CD4-positive, alpha-beta T cell (primary cell): ENCODE measurements at places on chromosomes 12 and 14.

DNA sequence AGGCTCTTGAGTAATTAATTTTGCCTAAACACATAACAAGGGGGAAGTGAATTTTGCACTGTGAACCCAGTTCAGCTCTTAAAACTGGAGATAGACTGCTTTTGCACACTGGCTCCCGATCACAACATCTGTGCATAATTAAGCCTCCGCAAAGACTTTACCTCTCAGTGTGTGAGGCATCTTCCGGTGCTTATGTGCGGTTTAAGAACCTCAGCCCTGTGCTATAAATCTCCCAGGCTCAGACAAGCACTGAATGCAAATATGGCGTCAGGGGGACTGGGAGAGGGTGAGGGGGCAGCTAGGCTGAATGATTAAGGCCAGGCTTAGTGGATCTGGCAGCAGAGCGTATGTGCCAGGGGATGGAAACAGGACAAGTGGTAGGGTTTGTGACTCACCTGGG is 103.3 kb downstream of the ADCK1 start:
- H3K4me3 ChIP-seq: no peak overlapping the region
- H3K36me3 ChIP-seq: no peaks in the 10 kb centered on the region

- no peaks in the 10 kb centered on the region for H3K36me3 ChIP-seq
- H3K27ac ChIP-seq: no peak overlapping the region
- H3K4me1 ChIP-seq: peaks cover 14% of the 10 kb centered on the region
- no peak overlapping the region for H3K4me3 ChIP-seq
Measured at GRCh38 chr12:25591144-25591543, 38.1 kb upstream of the LMNTD1 start.

DNA sequence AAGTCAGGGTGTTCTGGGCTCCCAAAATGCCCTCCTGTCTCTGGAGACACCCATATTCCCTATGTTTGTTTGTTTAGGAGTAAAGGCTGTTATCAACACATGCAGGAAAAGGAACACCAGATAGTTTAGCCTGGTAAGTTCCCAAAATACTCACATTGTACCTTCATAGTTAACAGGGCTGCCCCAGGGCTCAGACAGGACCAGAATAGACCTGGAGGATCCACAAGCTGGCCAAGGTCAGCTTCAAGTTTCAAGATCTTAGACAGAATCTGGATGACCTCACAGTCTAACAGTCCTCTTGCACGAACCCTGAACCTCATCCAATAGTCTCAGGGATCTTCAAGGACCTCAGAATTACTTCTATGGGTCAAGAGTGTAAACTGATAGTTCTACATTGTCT is 18.1 kb upstream of the HSP90B1 start:
- no peak for DNase-seq
- no peaks in the 10 kb centered on the region for H3K36me3 ChIP-seq
- no peaks in the 10 kb centered on the region for H3K27me3 ChIP-seq
- H3K4me3 ChIP-seq: no peak overlapping the region
- peaks cover 9% of the 10 kb centered on the region for H3K4me1 ChIP-seq

- peak overlapping the region; percentile 30 for H3K4me3 ChIP-seq
- peaks cover 23% of the 10 kb centered on the region for H3K4me1 ChIP-seq
- peak overlapping the region; percentile 71 for H3K27ac ChIP-seq
Measured at GRCh38 chr12:9707864-9708808, 24.8 kb downstream of the CLECL1 start.

DNA sequence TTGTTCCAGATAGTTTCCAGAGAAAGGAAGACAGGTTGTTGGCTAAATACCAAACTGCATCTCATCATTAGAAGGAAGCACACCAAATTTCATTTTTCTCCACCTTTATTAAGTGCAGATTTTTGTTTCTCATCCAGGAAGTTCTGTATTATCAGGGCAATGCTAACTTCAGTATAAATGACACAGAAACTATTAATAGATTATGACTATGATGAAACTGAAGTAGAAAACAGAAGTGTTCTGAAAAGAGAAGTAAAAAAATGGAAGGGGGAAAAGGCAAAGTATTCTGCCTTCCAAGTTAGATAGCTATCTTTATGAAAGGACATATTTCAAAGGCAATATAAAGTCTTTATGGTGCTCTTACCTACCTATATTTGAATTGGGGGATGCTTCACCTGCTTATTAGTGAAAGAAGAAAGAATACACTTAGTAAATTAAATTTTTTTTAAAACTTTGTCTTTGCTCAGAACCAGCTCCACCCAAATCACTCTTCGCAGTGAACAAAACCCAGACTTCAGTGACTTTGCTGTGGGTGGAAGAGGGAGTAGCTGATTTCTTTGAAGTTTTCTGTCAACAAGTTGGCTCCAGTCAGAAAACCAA is 223.9 kb downstream of the PTPRO start:
- peak overlapping the region; percentile 59 for H3K27ac ChIP-seq
- H3K36me3 ChIP-seq: no peaks in the 10 kb centered on the region
- peak; percentile 56 for DNase-seq
- peaks cover 22% of the 10 kb centered on the region for H3K4me1 ChIP-seq
- H3K27me3 ChIP-seq: no peaks in the 10 kb centered on the region

DNA sequence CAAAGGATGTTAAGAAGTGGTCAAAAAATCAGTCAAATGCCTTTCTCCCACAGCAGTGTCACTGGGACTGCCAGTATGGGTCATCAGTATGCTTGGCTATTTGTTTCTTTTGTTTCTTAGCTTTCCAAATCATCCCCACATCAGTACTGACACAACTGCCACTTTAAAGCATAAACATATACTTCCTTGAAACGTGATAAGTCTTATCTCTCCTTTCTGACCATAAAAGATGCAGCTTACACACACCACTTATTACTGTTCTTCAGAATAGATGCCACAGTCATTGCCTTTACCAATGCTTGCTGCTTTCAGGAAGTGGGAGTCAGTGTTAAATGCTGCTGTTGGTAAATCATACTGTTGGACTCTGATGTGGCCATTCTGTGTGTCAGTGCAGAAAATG is 18.6 kb upstream of the GARIN2 start:
- no peaks in the 10 kb centered on the region for H3K4me1 ChIP-seq
- no peaks in the 10 kb centered on the region for H3K27me3 ChIP-seq
- H3K4me3 ChIP-seq: no peak overlapping the region
- DNase-seq: no peak
- no peaks in the 10 kb centered on the region for H3K36me3 ChIP-seq

GRCh38 chr12:115185506-115185905 is 501.5 kb upstream of the TBX3 start:
- no peaks in the 10 kb centered on the region for H3K4me1 ChIP-seq
- H3K27me3 ChIP-seq: no peaks in the 10 kb centered on the region
- H3K27ac ChIP-seq: no peak overlapping the region
- H3K36me3 ChIP-seq: no peaks in the 10 kb centered on the region
- H3K4me3 ChIP-seq: no peak overlapping the region

DNA sequence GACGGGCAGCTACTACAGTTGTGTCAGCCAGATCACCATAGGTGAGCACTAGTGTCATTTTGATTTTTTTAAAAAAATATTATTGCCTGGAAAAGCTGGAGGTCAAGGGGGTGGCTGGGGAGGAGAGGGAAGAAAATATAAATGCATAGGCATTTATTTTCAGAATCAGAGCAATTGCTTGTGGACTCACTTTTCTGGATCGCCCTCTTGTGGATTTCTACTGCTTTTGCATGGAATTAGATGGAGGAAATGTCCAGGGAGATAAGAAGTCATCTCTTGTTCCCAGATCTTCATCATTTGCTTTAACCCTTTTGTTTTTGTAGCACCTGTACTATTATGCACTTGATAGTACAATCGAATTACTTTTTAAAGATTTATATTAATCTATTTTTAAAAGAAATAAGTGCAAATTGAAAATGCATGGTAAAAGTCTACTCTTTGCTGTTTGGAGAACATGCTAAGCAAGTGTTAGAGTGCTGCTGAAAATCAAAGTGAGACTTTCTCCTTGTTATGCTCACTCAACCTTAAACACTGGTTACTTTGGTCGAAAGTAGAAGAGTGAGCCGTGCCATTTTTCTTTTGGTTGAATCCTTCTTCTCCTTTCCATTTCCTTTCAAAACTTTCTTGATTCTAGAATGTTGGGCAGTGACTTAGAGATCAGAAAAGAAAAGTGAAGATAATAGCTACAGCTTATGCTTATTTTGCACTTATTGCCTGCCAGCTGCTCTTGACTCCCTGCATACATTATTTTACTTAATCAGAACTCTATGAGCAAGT is 60.6 kb upstream of the ANO4 start:
- no peak for DNase-seq
- no peaks in the 10 kb centered on the region for H3K36me3 ChIP-seq
- H3K4me1 ChIP-seq: no peaks in the 10 kb centered on the region
- H3K4me3 ChIP-seq: no peak overlapping the region
- no peaks in the 10 kb centered on the region for H3K27me3 ChIP-seq
- H3K27ac ChIP-seq: no peak overlapping the region

- H3K4me1 ChIP-seq: no peaks in the 10 kb centered on the region
- no peak overlapping the region for H3K4me3 ChIP-seq
- H3K27me3 ChIP-seq: no peaks in the 10 kb centered on the region
Measured at GRCh38 chr14:29630566-29631160, 297.0 kb downstream of the PRKD1 start.

- H3K27me3 ChIP-seq: no peaks in the 10 kb centered on the region
- no peak overlapping the region for H3K4me3 ChIP-seq
- H3K27ac ChIP-seq: no peak overlapping the region
- H3K4me1 ChIP-seq: peaks cover 5% of the 10 kb centered on the region
- H3K36me3 ChIP-seq: no peaks in the 10 kb centered on the region
- no peak for DNase-seq
Measured at GRCh38 chr12:8609061-8609570, 3.5 kb downstream of the AICDA start.

GRCh38 chr12:14833952-14834351 is 9.4 kb downstream of the ART4 start:
- H3K27ac ChIP-seq: no peak overlapping the region
- no peaks in the 10 kb centered on the region for H3K4me1 ChIP-seq
- peaks cover 8% of the 10 kb centered on the region for H3K27me3 ChIP-seq
- no peak for DNase-seq
- H3K4me3 ChIP-seq: no peak overlapping the region
- no peaks in the 10 kb centered on the region for H3K36me3 ChIP-seq

DNA sequence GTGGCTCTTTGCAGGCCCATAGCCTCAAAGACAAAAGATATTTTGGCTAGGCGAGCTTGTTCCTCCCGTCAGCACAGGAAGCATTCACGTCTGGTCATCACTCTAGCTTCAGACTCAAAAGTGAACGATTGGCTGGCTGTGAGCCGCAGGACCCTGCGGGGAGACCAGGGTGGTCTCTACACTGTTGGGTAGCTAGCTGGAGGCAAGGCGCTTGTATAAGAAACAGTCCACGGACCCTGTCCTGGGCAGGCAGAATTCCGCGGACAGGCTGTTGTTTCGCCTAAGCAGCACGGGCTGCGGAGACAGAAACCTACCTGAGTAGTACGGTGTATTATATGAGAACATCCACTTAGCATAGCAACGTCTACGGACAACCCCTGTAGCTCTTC is 29.6 kb downstream of the WBP11 start:
- peaks cover 38% of the 10 kb centered on the region for H3K4me1 ChIP-seq
- DNase-seq: no peak
- no peaks in the 10 kb centered on the region for H3K36me3 ChIP-seq
- H3K4me3 ChIP-seq: peak overlapping the region; percentile 83

DNA sequence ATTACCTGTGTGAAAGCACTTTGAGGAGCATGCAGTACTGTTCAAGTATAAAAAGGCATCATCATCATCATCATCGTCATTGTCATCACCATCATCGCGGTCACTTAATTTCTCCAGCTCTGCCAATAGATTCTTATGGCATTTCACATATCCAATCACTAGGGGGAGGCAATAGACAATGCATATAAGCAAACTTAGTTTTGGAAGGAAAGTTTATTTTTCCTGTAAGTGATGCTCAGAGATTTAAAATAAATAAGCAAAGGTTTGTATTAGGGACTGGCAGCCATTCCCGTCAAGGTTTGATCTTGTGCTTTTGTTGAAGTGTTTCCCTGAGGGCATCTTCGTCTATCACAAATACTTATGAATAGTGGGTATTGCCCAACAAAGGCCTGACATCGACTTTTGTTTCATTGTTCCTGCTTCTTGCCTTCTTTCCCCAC is 127.4 kb downstream of the KTN1 start:
- no peaks in the 10 kb centered on the region for H3K4me1 ChIP-seq
- no peak for DNase-seq
- no peaks in the 10 kb centered on the region for H3K36me3 ChIP-seq
- H3K27me3 ChIP-seq: no peaks in the 10 kb centered on the region
- H3K4me3 ChIP-seq: no peak overlapping the region

- no peak overlapping the region for H3K27ac ChIP-seq
- no peaks in the 10 kb centered on the region for H3K36me3 ChIP-seq
- no peaks in the 10 kb centered on the region for H3K4me1 ChIP-seq
- no peaks in the 10 kb centered on the region for H3K27me3 ChIP-seq
- no peak overlapping the region for H3K4me3 ChIP-seq
- no peak for DNase-seq
Measured at GRCh38 chr12:85713373-85713772, 122.8 kb downstream of the RASSF9 start.

DNA sequence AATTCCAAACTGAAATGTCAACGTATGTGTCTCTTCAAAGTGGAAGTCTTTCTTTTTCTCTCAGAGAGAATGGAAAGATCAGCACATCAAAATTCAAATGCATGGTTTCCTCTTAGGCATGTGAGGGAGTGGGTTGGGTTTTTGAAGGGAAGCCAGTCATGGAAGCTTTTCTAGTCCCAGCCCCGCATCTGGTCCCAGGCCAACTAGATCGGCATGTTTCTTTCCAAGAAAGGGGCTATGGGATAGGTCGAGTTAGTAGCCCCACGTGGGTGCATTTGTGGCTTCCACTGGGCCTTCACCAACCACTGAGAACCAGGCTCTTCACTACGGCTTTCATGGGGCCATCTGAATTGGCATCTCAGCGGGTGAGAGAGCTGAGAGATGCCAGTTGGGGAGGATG is 6.6 kb downstream of the C1S start:
- H3K4me3 ChIP-seq: no peak overlapping the region
- DNase-seq: no peak
- no peaks in the 10 kb centered on the region for H3K36me3 ChIP-seq
- H3K4me1 ChIP-seq: no peaks in the 10 kb centered on the region
- H3K27me3 ChIP-seq: no peaks in the 10 kb centered on the region

GRCh38 chr12:45611495-45611894 is 118.0 kb upstream of the ARID2 start:
- no peaks in the 10 kb centered on the region for H3K27me3 ChIP-seq
- no peaks in the 10 kb centered on the region for H3K4me1 ChIP-seq
- DNase-seq: no peak
